ENCODE measurements at places on chromosomes 1 and 21.

DNA sequence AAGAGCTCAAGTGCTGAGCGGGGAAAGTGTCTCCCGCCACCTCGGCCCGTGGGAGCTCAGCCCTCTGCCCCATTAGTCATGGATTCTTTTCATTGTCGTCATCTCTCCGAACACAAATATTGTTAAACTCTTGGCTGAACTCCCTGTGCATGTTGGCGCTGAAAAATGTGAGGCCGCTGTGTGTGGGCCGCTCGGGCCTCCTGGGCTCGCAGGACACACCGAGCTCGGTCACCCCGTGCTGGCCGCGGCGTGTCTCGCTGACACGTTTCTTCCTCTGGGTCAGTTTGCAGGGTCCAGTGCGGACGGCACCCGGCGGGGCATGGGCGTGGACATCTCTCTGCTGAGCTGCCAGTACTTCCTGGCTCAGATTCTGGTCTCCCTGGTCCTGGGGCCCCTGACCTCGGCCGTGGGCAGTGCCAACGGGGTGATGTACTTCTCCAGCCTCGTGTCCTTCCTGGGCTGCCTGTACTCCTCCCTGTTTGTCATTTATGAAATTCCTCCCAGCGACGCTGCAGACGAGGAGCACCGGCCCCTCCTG, 25.6 kb downstream of the SLC45A1 start:
- no peak for DNase-seq

DNA sequence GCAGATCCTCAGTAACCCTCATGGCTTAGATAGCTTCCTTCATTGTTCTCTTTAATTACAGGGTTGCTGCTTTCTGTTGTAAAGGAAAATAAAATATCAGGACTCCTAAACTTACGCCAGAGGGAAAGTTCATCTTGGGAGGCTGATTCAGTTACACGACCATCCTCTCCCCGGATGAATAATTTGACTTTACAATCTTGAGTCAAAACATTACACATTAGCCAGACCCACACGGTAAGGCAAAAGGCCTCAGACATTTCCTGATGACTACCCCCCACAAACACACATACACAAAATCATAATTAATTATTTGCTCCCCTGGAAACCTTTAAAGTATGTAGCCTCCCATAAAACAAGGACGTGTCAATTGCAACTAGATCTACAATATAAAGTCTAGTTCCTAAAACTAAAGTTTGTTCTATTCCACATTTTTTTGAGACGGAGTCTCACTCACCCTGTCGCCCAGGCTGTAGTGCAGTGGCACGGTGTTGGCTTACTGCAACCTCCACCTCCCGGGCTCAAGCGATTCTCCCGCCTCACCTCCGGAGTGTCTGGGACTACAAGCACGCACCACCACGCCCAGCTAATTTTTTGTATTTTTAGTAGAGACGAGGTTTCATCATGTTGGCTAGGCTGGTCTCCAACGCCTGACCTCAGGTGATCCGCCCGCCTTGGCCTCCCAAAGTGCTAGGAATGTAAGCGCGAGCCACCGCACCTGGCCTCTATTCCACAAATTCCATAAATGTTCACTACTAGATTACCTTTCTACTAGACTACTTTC, 830 bp upstream of the PRDX1 start:
- no peak for DNase-seq

- DNase-seq: no peak
These were observed 58.0 kb downstream of the CLIC4 start for GRCh38 chr1:24803220-24803619.

GRCh38 chr21:29074783-29075182, 1.3 kb upstream of the CCT8 start:
- no peak for DNase-seq

GRCh38 chr1:29162476-29163138, 19.1 kb downstream of the SRSF4 start:
- no peak for DNase-seq

DNA sequence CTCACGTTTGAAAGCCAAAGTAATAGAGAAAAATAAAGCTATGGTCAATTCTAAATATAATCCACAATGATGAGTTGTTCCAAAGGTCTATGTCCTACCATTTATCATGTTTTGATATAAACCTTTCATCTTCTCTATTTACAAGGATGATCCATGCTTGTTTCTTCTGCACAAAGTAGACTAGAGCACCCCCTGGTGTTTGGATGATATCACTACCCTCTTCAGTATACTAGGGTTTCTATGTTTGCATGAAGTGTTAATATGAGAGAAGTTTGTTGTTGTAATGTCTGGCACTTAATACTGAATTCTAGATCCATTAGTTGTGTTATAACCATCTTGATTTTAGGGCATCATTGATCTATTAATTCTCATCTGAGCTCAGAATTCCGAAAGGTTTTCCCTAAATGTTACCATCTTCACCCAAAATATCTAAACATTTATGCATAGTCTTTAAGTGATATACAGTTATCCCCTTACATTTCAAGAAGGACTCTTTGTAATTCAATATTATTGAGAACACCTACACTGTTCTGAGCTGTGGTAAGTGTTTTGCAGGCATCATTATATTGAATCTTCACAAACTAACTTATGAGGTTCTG, 21.1 kb downstream of the CLDN8 start:
- DNase-seq: no peak

DNA sequence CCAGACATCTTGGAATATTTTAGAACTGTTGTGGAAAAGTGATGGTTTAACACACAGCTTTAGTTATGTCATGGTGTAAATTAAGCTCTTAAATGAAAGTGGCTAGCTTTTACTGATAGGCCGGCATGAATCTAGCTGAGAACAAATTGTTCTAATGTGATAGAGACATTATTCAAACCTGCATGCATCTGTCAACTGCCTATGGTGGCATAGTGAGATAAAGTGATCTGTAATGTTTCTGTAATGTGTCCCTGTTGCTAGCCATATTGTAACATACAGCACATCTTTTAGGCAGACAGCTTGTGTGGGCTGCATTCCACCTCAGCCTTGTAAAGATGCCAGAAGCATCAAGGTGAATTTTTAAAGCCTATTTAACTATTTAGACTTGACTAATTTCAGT, 16.0 kb downstream of the LRIG2 start:
- DNase-seq: no peak

DNA sequence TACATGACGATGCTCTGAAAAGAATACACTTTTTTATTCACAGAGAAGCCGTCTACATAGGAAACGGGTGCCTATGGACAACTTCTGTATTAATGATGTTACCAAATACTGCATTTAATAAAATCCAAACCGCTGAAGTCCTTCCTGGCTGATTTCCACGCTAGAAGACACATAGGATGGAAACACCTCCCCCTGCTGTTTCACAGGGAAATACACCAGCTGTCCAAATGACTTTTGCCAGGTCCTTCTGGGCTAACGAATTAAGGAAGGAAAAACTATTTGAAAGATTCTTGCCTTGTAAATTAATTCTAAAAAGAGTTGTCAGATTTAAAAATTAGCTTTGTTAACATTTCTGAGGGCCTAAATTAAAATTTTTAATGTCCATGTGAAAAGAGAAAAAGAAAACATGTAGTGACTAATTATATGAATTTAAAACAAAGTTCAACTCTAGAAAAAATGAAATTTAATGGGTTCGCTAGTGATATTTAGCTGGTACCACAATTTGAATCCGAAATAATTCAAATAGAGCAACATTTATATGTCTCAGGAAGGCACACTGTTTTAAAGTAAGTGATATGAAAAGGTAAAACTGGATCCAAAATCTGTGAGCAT, 146.0 kb downstream of the RERE start:
- no peak for DNase-seq

GRCh38 chr21:44390886-44391285, 37.5 kb downstream of the TRPM2 start:
- no peak for DNase-seq

- DNase-seq: no peak
These were observed 25.6 kb upstream of the CDC42BPA start for GRCh38 chr1:227343727-227344551.

- DNase-seq: no peak
These were observed 11.2 kb downstream of the ALX3 start for GRCh38 chr1:110059133-110059863.
